D341Med (cell line): ENCODE measurements at places on chromosomes 4 and X.

- DNase-seq = no peak
Measured at GRCh38 chr4:168604496-168605373, 107.9 kb downstream of the PALLD start.

GRCh38 chrX:80354966-80355465, 65.2 kb upstream of the TENT5D start:
- DNase-seq = no peak

DNA sequence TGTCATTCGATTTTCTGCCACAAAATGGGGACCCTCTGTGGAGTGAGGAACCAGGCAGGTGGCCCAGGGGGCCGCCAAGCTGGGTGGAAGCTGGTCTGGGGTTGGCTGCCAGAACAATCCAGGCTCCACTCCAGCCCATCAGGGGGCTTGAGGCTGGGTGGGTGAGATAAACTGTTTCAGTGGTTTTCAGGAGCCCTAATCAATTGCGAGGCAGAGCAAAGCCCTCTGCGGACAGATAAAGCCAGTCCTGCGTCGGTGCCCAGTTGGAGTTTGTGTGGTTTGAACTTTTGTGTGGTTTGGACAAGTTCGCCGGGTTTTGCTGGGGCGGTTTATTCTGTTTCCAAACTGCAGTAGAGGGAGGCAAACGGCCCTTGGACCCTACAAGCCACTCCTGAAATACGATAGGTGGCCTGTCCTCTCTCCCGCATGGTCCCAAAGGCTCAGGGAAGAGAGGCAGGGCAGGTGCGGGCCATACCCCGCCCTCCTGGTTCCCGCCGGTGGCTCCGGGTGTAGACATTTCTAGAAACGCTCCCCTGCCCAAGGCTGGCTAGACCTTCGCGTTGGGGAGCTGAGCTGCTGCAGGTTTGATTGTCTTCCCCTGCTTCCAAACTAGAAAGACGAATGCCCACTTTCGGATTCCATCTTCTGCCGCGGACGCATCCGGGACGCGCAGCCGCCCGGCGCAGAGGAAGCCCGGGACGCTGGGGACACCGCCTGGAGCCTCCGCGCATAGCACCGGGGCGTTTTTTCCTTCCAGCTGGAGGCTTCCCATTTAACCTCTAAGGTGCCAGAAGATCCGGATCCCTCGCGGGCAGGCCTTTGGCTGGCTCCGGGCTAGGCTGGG, 169.0 kb upstream of the BCOR start:
- DNase-seq = peak; percentile 87

GRCh38 chr4:55549888-55550287, 3.2 kb upstream of the CLOCK start:
- no peak for DNase-seq

DNA sequence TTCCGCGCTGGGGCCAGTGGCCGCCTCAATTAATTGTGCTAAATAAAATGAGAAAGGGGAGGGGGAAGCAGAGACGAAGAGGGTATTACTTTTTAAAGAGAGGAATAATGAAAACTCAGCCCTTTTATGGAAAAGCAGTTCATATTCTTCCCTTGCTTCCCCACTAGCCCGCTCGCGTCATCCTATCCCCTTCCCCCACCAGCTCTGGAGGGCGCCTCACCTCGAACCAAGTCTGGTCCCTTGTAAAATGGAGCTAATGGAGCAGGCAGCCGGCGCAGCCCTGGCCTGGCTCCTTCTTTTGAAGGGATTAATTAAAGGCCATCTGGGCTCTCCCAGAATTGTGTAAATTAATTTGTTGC, 511 bp upstream of the NKX6-1 start:
- peak; percentile 79 for DNase-seq

DNA sequence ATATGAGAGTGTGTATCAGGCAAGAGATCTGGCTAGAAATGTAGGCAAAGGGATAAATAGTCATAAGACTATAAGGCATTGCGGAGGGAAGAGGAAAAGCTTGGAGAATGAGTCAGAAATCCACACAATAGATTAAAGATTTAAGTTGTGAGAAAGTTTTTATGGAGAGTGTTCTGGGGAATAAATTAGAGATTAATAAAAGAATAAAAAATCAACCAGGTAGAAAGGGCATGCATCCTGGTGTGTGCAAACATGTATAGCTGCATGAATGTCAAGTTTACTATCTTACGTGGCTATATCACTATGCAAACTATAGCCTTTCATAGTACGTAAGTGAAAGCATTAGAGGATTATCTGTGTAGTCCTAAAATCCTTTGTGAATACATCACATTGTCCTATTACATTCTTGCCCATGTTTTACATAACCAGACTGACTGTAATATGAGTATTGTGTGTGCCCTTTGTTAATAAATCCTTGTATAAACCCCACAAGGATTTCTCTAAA, 36.9 kb downstream of the SNCA start:
- no peak for DNase-seq

DNA sequence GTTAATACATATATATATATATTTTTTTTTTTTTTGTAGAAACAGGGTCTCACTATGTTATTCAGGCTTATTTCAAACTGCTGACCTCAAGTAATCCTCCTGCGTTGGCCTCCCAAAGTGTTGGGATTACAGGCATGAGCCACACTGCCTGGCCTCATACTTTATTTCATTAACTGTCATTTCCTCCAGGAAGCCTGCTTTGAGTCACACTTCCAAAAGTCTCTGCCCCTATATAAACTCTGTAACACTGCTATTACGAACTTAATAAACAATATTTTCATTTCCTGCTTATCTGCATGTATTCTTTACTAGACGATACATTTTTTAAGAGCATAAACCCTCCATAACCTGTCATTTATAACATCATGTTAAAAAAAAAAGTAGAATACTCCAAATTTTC, 167.2 kb downstream of the WDFY3 start:
- DNase-seq = no peak

DNA sequence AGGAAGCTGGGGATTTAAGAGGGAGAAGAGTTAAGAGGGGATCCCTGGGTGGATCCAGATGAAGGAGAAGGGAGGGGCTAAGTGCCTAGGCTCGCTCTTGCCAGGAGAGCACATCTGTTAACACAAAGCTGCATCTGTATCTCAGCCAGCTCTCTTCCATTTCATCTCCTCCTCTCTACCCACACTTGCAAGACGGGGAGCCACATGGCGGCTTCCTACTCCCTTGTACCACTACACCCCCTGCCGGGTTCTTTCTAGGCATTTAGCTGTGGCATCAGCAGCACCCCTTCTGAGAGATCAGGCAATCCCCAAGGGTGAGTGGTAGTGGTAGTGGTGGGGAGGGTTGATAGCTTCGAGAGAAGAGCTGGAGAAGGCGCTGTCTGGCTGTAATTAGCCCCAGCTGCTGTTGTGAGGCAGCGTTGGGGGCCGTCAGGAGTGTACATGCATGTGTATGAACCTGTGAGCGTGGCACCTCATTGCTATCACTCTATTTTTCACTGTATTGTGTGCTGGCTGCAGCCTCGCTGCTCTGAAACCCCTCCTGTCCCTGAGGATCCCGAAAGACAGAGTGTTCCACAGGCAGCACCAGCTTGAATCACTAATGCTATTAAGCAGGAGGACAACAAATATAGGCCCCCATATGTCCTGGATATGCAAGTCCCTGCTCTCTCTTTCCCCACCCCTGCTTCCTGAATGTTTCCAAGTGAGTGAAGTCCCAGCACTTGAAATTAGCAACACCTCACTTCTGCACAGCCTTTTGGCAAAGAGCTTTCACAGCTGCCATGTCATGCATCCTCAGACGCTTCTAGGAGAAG, 73.7 kb downstream of the RTL9 start:
- DNase-seq = peak; percentile 15
